ENCODE measurements at places on chromosomes 3 and 15.

GRCh38 chr3:46866720-46867549 is 3.7 kb upstream of the MYL3 start:
- DNase-seq = no peak

GRCh38 chr3:16378415-16378814 is 113.4 kb downstream of the OXNAD1 start:
- DNase-seq = no peak

- no peak for DNase-seq
Observed at GRCh38 chr3:148466143-148466542, 231.6 kb upstream of the AGTR1 start.

DNA sequence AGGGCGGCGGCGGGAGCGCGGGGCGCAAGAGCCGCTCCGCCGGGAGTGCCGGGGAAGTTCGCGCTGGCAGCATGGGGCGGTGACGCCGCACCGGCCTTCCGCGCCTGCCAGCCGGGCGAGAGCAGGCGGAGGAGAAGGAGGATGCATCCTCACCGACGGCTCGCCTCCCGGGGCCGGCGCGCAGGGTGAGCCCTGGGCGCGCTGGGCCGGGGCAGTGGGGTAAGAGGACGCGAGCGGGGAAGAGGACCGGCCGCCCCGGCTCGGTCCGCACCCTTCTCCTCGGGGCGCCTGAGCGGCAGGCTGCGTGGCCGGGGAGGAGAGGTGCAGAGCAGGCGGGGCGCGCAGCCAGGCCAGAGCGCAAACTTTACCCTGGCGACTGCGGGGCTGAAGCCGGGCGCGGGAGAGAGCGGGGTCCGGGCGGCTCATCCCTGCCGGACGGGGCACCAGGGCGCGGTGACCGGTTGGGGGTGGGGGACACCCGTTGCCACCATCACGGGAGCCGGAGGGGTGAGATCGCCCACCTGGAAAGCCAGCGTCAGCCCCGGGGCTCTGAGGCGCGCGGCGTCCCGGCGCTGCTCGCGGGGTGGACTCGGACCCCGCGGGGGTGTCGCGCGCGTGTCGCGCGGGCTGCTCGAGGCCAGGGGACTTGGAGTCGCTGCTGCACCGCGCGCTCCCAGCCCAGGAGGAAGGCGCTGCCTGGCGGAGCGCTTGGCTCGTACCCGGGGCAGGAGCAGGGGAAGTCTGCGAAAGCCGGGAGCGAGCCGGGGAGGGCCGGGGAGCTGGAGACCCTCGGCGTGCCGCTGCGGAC is 542 bp downstream of the GABRA5 start:
- no peak for DNase-seq

GRCh38 chr15:93152360-93152759 is 63.3 kb upstream of the RGMA start:
- no peak for DNase-seq

DNA sequence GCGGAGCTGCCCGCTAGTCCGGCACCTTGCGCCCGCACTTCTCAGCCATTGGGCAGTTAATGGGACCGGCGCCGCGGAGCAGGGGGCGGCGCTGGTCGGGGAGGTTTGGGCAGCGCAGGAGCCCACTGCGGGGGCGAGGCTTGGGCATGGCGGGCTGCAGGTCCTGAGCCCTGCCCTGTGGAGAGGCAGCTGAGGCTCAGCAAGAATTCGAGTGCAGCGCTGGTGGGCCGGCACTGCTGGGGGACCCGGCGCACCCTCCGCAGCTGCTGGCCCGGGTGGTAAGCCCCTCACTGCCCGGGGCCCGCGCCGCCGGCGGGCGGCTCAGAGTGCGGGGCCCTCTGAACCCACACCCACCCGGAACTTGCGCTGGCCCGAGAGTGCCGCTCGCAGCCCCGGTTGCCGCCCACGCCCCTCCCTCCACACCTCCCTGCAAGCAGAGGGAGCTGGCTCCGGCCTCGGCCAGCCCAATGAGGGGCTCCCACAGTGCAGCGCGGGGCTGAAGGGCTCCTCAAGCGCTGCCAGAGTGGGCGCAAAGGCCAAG is 835.0 kb downstream of the TBL1XR1 start:
- DNase-seq = no peak

GRCh38 chr15:48814286-48814685 is 3.4 kb upstream of the CEP152 start:
- no peak for DNase-seq

All from esophagus squamous epithelium (tissue), 5 donors.